ENCODE measurements at places on chromosomes 7 and 10. TPM values are rescaled to one million over a fixed set of nuclear protein-coding genes. Genes with fewer than 3 reads are reported as not detected.

DNA sequence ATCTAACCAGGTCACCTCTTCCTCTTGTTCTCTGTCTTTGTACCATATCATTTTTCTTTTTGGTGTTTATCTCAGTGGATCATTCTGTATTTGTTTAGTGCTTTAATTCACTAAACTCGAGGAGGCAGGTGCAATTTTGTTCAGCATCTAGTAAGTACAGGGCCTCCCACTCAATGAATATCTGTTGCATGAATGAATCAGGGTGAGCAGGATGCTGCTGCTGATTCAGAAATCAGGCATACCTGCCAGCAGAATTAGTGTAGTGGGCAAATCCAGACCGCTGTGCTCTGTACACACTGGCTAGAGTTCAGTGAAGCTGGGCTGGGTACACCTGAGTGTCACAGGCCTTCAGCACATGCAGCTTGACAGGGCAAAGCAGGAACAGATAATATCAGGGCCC, 511.9 kb downstream of the SUGCT start:
- no peak for DNase-seq
- no peak overlapping the region for H3K4me3 ChIP-seq
- H3K36me3 ChIP-seq = no peaks in the 10 kb centered on the region
- H3K4me1 ChIP-seq = no peaks in the 10 kb centered on the region
- no peaks in the 10 kb centered on the region for H3K27me3 ChIP-seq

- H3K4me3 ChIP-seq = no peak overlapping the region
- H3K4me1 ChIP-seq = no peaks in the 10 kb centered on the region
- no peaks in the 10 kb centered on the region for H3K27me3 ChIP-seq
- no peaks in the 10 kb centered on the region for H3K36me3 ChIP-seq
- no peak for DNase-seq
- H3K27ac ChIP-seq = no peak overlapping the region
Measured at GRCh38 chr7:143104759-143105158, 27.1 kb upstream of the PIP start.

DNA sequence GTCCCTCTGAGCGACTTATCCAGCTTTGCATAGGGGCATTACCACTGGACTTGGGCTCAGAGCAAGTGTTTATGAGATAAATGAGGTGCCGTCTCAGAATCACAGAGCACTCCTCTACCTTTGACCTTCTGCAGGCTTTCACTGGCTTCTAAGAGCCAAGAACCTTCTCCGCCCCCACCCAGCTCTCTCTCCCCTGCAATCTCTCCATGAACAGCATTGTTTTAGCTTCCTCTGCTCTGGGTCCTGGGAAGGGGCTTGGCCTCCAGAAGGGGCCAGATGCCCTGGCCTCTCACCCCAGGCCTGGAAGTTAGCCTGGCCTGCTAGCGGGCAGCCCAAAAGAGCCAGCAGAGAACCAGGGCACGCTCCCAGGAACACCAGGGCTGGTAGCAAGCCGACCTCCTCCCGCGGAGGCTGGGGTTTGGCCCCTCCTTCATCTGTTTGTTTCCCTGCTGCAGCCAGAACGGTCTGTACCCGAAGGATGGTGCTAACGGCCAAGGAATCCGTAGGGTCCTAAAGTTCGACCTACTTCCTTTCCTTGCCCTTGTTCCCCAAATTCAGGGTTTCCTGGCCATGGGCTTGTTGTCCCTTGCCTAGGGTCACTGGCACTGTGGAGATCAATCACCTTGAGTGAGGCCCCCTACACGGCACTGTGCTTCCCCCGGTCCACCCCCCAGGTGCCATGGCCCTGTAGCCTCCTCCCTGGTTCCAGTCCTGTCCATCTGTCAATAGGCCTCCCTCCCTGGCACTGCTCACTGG, 18.7 kb upstream of the DDIT4 start:
- H3K27me3 ChIP-seq = no peaks in the 10 kb centered on the region
- no peaks in the 10 kb centered on the region for H3K36me3 ChIP-seq
- H3K4me1 ChIP-seq = peaks cover 91% of the 10 kb centered on the region
- peak overlapping the region; percentile 92 for H3K27ac ChIP-seq

The KLF14 gene
- not detected for polyA plus RNA-seq

The AGBL3 gene
- polyA plus RNA-seq = 1.2 TPM

The FRA10AC1 gene
- 6.0 TPM for polyA plus RNA-seq

The LLCFC1 gene
- not detected for polyA plus RNA-seq

DNA sequence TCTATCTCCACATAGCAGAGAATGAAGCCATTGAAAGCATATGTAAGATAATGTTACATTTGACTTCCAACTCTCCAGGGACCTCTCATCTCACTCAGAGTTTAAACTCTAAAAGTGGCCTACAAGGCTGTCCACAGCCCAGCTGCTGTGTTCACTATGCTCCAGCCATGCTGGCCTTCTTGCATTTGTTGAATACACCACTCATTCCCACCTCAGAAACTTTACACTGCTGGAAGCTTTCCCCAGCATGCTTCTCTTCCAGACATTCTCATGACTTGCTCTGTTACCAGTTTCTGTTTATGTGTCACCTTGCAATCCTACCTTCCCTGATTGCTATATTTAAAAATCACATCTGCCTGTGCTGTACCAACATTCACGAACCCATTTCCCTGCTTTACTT, 167.2 kb downstream of the WNT2 start:
- DNase-seq = no peak
- H3K4me3 ChIP-seq = no peak overlapping the region
- H3K27me3 ChIP-seq = no peaks in the 10 kb centered on the region
- H3K27ac ChIP-seq = no peak overlapping the region

- no peak for DNase-seq
- H3K4me1 ChIP-seq = no peaks in the 10 kb centered on the region
- peaks cover 4% of the 10 kb centered on the region for H3K36me3 ChIP-seq
- H3K27me3 ChIP-seq = no peaks in the 10 kb centered on the region
Measured at GRCh38 chr7:16210171-16210570, 211.2 kb downstream of the CRPPA start.

DNA sequence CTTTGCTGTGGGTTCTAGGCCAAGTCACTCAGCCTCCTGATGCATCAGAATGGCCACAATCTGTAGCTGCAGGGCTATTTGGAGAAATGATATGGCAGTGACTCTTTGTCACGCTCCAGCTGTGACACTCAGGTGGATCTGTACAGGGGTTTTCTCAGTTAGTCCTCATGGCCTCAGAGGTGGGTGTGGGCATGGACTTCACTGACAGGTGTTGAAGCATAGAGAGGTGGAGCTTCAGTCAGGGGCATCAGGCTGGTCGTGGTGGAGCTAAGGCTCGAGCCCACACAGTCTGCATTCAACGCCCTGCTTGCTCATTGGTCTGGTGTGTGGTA, 21.2 kb downstream of the PALD1 start:
- DNase-seq = no peak
- no peak overlapping the region for H3K4me3 ChIP-seq
- H3K27ac ChIP-seq = peak overlapping the region; percentile 68
- H3K36me3 ChIP-seq = no peaks in the 10 kb centered on the region

The NEUROD6 gene
- not detected for polyA plus RNA-seq

DNA sequence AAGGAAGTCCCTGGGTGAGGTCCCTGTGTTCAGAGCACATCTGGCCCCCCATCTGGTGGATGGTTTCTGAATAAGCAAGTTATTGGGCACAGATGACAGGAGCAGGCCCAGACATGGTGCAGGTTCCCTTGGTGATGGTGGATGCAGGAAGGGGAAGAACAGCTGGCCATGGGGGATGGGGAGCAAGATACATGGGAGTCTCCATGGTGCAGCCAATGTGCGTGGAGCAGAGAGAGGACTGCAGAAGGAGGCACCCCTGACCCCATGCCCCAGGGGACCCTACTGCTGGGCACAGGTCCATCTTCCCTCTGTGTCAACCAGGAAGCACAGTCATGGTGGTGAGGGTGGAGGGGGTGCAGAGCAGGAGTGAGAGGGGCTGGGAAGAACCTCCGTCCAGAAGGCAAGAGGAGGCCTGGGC, 43.8 kb upstream of the RABGEF1 start:
- H3K27ac ChIP-seq = no peak overlapping the region
- peaks cover 29% of the 10 kb centered on the region for H3K36me3 ChIP-seq
- no peaks in the 10 kb centered on the region for H3K27me3 ChIP-seq

The ZMIZ2 gene
- polyA plus RNA-seq = 26.8 TPM

The KCND2 gene
- not detected for polyA plus RNA-seq

GRCh38 chr10:126511917-126512479, 123.7 kb upstream of the ADAM12 start:
- no peaks in the 10 kb centered on the region for H3K27me3 ChIP-seq
- no peaks in the 10 kb centered on the region for H3K4me1 ChIP-seq
- DNase-seq = no peak
- H3K4me3 ChIP-seq = no peak overlapping the region

The DEPP1 gene
- polyA plus RNA-seq = 65.1 TPM

- peaks cover 40% of the 10 kb centered on the region for H3K4me1 ChIP-seq
- no peak for DNase-seq
- peaks cover 3% of the 10 kb centered on the region for H3K27me3 ChIP-seq
- no peak overlapping the region for H3K4me3 ChIP-seq
- no peaks in the 10 kb centered on the region for H3K36me3 ChIP-seq
- peak overlapping the region; percentile 91 for H3K27ac ChIP-seq
Measured at GRCh38 chr7:128737867-128738385, 1.2 kb upstream of the CALU start.

DNA sequence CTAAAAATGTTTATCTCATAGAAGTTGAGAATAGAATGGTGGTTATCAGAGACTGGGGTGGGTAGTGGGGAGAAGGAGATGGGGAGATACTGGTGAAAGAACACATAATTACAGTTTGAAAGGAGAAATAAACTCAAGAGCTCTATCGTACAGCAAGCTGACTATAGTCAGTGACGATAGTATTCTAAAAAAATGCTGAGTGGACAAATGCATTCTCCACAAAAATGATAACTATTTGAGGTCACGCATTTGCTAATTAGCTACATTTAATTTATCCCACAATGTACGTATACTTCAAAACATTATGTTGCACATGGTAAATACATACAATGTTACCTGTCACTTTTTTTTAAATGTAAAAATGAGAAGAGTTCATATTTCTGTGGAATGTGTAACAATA, 507.7 kb downstream of the CALN1 start:
- no peak overlapping the region for H3K27ac ChIP-seq
- H3K36me3 ChIP-seq = no peaks in the 10 kb centered on the region
- no peaks in the 10 kb centered on the region for H3K27me3 ChIP-seq
- no peak overlapping the region for H3K4me3 ChIP-seq
- no peaks in the 10 kb centered on the region for H3K4me1 ChIP-seq

The PLXNA4 gene
- polyA plus RNA-seq = 0.98 TPM

The SYNPO2L gene
- 0.03 TPM for polyA plus RNA-seq

The DOCK1 gene
- 8.4 TPM for polyA plus RNA-seq

DNA sequence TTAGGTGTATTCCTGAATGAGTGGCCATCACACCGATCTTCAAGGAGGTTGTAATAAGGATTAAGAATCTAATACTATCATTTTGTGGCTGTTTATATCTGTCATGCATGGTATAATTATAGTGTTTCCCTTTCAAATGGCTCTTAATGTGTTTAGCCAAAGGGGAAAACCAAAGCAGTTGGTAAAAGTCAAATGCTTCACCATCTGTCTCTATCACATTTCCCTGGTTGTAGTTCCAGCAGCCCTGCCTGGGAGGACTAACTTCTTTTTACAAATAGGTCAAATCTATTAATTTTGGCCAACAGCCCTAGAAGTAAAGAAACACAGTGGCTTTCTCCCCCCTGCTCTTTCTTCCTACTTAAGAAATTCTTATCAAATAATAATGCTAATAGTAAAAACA, 56.7 kb downstream of the ZNF365 start:
- H3K4me1 ChIP-seq = no peaks in the 10 kb centered on the region
- no peak overlapping the region for H3K27ac ChIP-seq
- no peak overlapping the region for H3K4me3 ChIP-seq

GRCh38 chr10:102509387-102509786, 5.6 kb downstream of the SUFU start:
- H3K27ac ChIP-seq = no peak overlapping the region
- H3K4me3 ChIP-seq = no peak overlapping the region
- H3K4me1 ChIP-seq = peaks cover 37% of the 10 kb centered on the region
- H3K27me3 ChIP-seq = no peaks in the 10 kb centered on the region
- no peak for DNase-seq

GRCh38 chr10:43233601-43234430, 33.0 kb downstream of the RASGEF1A start:
- H3K27me3 ChIP-seq = peaks cover 55% of the 10 kb centered on the region
- no peak overlapping the region for H3K4me3 ChIP-seq
- no peak overlapping the region for H3K27ac ChIP-seq
- peaks cover 16% of the 10 kb centered on the region for H3K4me1 ChIP-seq
- no peaks in the 10 kb centered on the region for H3K36me3 ChIP-seq

GRCh38 chr7:41139789-41140188, 563.1 kb downstream of the INHBA start:
- H3K36me3 ChIP-seq = no peaks in the 10 kb centered on the region
- no peak overlapping the region for H3K4me3 ChIP-seq
- DNase-seq = no peak
- no peak overlapping the region for H3K27ac ChIP-seq
- no peaks in the 10 kb centered on the region for H3K27me3 ChIP-seq

GRCh38 chr10:75508239-75508813, 76.9 kb downstream of the LRMDA start:
- no peaks in the 10 kb centered on the region for H3K36me3 ChIP-seq
- H3K27me3 ChIP-seq = no peaks in the 10 kb centered on the region
- peaks cover 7% of the 10 kb centered on the region for H3K4me1 ChIP-seq
- H3K4me3 ChIP-seq = no peak overlapping the region

DNA sequence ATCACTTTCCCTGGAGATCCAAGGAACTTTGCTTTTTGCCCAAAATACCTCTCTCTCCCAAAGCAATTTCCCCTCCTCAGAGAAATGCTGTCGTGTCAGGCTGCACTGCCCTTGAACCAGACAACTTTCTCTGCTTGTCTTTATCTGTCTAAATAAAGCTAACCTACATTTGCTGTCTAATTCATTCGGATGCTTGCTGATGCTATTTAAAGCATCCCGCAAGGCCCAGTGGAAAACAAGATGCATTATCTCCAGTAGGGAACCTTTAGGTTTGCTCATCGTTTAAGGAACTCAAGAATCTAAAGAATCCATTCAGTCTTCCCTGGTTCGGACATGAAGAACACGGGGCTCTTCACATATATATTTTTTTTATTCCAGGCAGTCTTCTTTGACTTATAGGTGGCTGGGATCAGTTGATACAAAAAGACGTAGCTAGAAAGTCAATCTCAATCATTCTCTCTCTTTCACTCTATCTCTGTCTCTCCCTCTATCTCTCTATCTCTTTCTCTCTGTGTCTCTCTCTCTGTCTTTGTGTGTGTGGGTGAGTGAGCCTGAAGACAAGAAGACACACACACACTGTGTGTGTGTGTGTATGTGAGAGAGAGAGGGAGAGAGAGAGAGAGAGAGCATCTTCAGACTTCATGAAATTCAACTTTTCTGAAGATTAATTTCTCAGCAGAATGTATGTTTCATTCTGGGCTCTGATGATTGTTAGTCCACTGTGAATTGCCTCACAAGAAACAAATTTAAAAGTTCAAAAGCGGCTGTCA, 92.8 kb upstream of the MKLN1 start:
- no peak for DNase-seq
- H3K36me3 ChIP-seq = no peaks in the 10 kb centered on the region
- H3K27me3 ChIP-seq = no peaks in the 10 kb centered on the region

- no peak for DNase-seq
- H3K4me3 ChIP-seq = no peak overlapping the region
- no peak overlapping the region for H3K27ac ChIP-seq
- no peaks in the 10 kb centered on the region for H3K27me3 ChIP-seq
- H3K36me3 ChIP-seq = no peaks in the 10 kb centered on the region
- H3K4me1 ChIP-seq = no peaks in the 10 kb centered on the region
Measured at GRCh38 chr7:114917211-114917839, 4.6 kb upstream of the MDFIC start.

The MYO3A gene
- polyA plus RNA-seq = 0.81 TPM

The PDZD7 gene
- polyA plus RNA-seq = 0.20 TPM

Data from stomach (tissue), 19 donors.